ENCODE measurements at places on chromosomes 3 and 15.

DNA sequence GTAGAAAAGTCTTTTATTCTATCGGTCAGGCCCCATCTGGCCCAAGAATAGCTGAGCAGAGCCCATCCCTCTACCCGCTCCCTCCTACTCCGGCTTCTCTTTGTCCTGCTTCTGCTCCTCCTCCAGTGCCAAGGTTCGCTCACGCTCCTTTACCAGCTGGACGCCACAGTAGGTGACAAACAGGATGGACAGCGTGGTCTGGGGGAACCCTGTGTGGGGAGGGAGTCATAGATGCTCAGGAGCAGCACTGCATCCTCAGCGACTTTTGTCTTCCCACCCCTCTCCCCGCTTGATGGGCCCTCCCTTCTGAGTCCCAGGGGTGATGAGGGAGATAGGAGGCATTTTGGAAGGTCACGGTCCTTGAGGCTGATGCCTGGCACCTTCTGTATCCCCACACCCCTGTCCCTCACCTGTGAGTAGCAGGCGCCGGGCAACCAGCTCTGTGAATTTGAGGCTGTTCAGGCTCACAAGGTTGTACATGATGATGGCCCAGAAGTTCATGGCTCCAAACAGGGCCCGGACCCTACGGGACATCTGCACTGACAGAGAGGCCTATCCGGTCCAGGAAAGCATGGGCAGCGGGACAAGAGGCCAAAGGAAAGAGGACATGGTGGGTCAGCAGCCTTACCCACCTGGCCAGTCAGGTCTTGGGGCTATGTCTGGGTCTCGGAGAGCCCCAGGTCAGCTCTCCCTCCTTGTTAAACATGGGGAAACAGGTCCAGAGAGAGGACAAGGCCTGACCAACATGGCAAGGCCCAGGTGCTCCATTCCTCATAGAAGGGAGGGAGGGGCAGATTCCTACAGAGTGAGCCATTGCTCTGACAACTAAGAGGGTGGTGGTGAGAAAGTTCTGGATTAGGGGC lies 7.6 kb downstream of the KLHL40 start:
- DNase-seq = no peak

DNA sequence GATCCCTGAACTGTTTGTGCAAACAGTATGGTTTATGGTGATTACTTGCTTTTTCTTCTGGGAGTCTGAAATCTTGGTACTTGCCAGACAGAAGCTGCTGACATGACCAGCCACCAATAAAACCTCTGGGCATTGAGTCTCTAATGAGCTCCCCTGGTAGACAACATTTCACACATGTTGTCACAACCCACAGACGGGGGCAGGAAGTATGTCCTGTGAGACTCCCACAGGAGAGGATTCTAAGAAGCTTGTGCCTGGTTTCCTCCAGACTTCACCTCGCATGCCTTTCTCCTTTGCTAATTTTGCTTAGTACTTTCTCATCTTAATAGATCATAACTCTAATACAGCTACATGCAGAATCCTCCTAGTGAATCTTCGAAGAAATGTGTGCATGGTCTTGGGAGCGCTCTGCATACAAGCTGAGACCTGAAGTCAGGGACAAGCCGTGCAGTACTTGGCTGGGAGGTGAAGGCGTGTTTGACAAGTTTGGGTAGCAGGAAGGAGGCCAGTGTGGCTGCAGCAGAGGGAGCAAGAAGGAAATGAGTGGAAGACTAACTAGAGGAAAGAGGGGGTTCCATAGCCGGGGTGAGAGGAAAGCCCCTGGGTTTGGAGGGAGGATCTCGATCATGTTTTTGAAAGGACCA lies 49.0 kb downstream of the B3GNT5 start:
- no peak for DNase-seq

- DNase-seq = no peak
These were observed 3.2 kb downstream of the RTP3 start for GRCh38 chr3:46500656-46501635.

DNA sequence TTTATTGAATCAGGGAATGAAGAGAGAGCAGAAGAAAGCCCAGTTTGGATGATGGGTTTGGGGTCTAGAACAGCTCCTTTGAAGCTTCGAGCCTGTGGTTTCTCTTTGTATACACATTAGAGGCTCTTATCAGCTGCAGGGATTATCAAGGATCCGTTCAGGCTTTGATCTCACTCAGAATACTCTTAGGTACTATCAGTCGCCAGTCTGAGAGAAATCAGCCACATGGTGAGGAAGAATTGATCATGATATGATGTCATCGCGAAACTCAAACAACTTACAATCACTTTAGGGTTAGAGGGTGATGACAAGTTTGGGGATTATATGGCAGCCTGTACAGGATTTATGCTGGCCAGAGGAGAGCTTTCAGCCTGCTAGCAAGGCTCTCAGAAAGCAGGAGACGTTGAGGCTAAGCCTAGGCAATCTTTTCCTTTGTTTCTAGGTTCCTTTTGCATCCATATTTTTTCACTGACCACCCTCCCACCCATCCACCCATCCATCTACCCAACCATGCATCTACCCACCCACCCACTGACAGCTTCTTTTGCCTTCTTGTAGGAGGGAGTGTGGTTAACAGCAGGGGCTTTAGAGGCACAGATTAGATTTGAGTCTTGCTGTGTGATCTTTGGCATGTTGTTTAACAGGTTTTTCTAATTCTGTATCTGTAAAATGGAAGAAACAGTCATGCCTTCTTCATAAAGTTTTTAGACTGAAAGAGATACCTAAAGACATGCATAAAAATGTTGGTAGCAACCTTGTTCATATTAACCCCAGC lies 330.4 kb upstream of the LRRFIP2 start:
- DNase-seq = no peak

- no peak for DNase-seq
These were observed 71.0 kb downstream of the CCK start for GRCh38 chr3:42194943-42195510.

DNA sequence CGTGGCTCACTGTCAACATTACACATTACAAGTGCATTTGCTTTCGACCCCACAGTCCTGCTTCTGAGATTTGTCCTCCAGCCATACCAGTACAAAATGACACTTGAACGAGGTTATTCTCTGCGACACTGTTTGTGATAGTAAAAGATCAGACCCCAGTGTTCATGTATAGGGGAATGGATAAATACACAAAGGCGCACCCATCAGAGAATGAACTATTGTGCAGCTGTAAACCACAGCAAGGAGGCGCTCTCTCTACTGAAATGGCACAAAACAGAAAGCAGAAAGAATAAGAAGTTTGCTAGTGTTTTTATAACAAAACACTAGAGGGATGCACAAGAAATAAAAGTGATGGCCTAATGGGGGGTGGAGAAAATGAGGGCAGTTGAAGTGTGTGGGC lies 4.9 kb upstream of the CHSY1 start:
- DNase-seq = no peak

- DNase-seq = no peak
These were observed at the start of gene TMC3 for GRCh38 chr15:81373775-81374395. Gene TMC3, minus strand, starts transcription at chr15:81374213. Its CDS starts 136 bp downstream, at chr15:81374077.

DNA sequence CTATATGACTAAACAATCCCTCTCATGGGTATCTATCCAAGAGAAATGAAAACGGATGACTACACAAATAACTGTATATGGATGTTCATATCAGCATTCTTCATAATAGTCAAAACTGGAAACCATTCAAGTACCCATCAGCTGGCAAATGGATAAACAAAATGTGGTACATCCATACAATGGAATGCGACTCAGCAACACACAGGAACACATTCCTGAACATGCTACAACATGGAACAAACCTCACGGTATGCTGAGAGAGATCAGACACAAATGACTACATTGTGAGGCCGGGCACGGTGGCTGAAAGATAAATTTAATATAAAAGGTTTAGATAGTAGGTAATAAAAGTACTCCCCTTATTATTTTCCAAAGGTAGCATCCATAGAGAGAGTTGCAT lies 42.6 kb downstream of the CCR4 start:
- DNase-seq = peak; percentile 32

GRCh38 chr3:123834631-123835030 lies 49.5 kb downstream of the MYLK start:
- DNase-seq = peak; percentile 74

GRCh38 chr15:65258375-65259262 lies 28.1 kb downstream of the PARP16 start:
- DNase-seq = no peak

DNA sequence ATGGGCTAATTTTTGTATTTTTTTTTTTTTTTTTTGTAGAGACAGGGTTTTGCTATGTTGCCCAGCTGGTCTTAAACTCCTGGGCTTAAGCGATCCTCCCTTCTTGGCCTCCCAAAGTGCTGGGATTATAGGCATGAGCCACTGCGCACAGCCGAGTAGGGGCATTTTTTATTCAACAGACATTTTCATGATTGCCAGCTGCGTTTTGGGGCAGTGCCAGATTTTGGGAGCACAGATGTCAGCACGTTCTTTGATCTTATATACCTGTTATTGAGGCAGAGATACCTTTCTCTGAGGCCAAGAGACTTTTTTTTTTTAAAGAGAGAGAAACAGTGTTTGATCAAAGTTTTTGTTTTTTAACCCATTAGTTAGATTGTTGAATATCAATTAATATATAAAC lies 16.8 kb downstream of the NEO1 start:
- DNase-seq = no peak

- no peak for DNase-seq
These were observed 994 bp downstream of the MESP1 start for GRCh38 chr15:89749951-89750559.

DNA sequence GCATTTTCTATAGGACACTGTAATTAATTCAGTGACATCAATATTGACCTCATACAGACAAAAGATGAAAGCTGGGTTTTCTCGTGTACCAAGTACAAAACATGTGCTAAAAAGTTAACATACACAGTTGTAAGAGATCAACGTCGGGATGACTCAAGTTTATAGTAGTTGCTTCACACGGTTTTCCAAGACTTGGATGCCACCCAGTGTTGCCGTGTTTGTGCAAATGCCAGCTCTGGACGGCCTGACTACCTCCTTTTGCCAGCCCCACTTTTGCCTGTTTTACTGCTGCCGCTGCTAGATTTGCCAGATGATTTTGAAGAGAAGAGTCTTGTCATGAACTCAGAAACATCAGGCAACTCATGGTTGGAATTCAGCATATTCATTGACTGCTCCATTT lies 17.6 kb downstream of the EMC7 start:
- DNase-seq = peak; percentile 51

DNA sequence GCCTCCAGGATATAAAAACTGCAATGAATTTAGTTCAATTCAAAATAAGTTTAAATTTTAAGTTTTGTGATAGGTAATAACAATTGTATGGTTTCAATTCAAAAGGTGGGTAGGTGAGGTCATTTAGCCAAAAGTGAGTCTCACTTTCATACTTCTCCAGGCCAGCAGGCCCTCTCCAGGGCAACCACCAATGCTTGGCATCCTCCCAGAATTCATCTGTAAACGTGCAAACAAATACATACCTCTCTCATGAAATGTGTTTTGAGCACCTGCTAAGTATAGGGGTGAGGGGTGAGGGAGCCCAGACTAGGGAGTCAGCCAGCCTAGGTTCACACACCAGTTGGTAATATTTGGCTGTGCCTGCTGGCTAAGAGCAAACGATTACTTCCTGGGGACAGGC lies 22.0 kb upstream of the RBSN start:
- DNase-seq = no peak

DNA sequence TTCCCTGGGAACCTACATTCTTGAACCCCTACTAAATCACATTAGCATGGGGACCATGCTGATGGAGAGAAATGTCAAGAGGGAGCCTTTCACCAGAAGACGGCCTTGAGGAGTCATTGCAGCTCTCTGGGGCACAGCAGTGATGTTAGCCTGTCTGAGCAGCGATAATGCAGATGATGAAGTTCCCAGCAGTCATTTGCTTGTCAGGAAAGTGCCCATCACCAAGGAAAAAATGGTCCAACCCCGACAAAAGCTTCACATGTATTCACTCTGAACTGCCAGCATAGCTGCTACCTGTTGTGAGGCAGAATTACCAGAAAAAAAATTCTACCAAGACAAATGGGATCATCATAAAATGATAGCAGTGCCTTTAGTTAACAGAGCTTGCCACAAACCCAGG lies 238.4 kb upstream of the UMPS start:
- no peak for DNase-seq

DNA sequence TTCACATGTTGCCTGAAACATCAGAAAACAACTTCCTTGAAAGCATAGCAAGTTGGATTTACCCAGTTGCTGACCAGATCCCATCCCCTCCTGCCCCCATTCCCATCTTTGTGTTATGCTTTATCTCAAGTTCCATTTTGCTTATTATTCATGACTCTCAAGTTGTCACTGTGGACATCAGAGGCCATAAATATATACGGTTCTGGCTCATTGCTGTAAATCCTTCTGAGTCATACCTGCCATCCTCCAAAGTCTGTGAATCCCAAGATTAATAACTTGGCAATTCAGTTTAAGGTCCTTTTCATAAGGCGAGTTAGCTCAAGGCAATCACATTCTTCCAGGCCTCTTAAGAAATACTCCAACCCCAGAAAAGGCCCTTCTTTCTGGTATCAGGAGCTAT lies 126.2 kb upstream of the C2CD4B start:
- DNase-seq = no peak

DNA sequence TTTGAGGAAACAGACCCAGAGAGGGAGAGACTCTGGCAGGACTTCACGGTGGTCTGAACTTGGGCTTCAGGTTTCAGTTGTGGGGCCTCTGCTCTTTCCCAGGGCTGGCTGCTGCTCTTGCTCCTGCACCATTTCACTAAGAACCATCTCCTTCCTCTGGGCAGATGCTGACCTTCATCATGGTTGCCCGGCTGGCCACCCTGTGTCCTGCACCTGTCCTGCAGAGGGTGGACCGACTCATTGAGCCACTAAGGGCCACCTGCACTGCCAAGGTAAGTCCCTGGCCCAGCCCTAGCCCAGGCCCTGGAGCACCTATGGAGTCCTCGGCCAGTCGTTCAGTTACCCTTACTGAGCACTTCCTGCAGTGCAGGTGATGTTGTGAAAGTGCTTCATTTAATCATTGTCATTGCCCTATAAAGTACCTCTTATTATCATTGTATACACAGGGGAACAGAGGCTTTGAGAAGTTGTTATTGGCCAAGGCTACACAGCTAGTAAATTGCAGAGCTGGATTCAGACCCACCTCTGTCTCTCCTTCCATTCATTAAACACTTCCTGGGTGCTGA lies 10.0 kb downstream of the RPL32 start:
- DNase-seq = no peak

GRCh38 chr3:149401926-149402310 lies 24.5 kb upstream of the TM4SF1 start:
- DNase-seq = no peak

DNA sequence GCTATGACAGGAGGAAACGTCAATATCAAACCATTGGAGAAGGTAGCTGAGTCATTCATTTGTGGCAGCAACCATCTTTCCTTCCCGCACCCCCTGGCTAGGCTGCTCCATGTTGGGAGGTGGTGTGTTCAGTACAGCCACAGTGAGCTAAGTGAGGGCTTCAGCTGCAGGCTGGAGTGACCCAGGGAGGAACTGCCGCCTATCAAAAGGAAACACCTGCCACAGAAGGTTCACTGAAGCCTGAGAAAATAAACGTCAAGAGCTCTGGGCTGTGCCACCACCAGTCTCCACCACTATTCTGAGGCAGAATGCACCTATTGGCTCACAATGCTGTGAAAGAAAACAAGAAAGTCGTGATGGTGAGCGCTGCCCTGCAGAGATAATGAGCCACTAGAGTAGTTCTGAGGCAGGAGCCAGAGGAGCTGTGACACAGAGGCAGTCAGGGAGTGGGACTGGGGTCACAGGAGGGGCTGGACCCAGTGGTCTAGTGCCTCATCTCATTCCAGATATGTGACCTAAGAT lies 34.8 kb upstream of the CD47 start:
- no peak for DNase-seq

GRCh38 chr15:28086175-28086703 lies 12.9 kb downstream of the OCA2 start:
- peak; percentile 67 for DNase-seq
